ENCODE measurements at places on chromosomes 2 and 18.
A peak's percentile ranks its signal among the peaks of the same experiment; 100 is the strongest.

- DNase-seq, result no peak
Measured at GRCh38 chr2:207231967-207232366, 66.2 kb upstream of the KLF7 start.

- DNase-seq, result no peak
Measured at GRCh38 chr18:36415625-36416024, 118.1 kb downstream of the FHOD3 start.

- no peak for DNase-seq
Measured at GRCh38 chr2:220263300-220263699, 635.9 kb downstream of the SLC4A3 start.

GRCh38 chr2:218216674-218217359 is at the start of gene ARPC2:
Gene ARPC2, plus strand, starts transcription at chr2:218217189. Its CDS starts 282 bp downstream, at chr2:218217471.
- DNase-seq, result peak; percentile 94

GRCh38 chr2:73070643-73071359 is 711 bp downstream of the SFXN5 start:
- peak; percentile 49 for DNase-seq

- DNase-seq, result no peak
Measured at GRCh38 chr2:110813896-110814295, 81.5 kb downstream of the ACOXL start.

- DNase-seq, result no peak
Measured at GRCh38 chr2:233445152-233445830, 91.0 kb downstream of the DGKD start.

DNA sequence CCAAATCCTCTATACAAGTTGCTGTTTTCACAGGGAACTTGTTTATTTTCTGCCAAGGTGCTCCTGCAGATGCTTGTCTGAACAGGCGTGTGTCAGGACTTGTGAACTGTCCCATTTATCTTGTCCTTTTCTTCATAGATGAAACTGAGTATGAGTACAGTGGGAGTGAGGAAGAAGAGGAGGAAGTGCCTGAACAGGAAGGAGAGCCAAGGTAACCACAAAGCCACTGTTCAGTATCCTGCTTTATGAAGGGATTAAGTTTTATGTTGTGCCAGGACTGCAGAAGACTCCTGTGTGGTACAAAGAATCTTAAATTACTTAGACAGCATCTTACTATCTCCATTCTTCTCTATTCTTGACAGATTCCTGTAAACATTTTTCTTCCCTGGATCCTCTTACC is 145.0 kb downstream of the MAP4K4 start:
- no peak for DNase-seq

- no peak for DNase-seq
Measured at GRCh38 chr18:5463831-5464230, 80.0 kb downstream of the EPB41L3 start.

GRCh38 chr18:58615140-58616132 is 13.5 kb downstream of the ALPK2 start:
- DNase-seq, result peak; percentile 34

- no peak for DNase-seq
Measured at GRCh38 chr18:29154196-29154757, 977.3 kb upstream of the CDH2 start.

- no peak for DNase-seq
Measured at GRCh38 chr2:68789603-68790002, 55.0 kb downstream of the ARHGAP25 start.

GRCh38 chr2:73022024-73022568 is 49.4 kb downstream of the SFXN5 start:
- no peak for DNase-seq

GRCh38 chr2:75076088-75076487 is 117.6 kb downstream of the POLE4 start:
- DNase-seq, result no peak

DNA sequence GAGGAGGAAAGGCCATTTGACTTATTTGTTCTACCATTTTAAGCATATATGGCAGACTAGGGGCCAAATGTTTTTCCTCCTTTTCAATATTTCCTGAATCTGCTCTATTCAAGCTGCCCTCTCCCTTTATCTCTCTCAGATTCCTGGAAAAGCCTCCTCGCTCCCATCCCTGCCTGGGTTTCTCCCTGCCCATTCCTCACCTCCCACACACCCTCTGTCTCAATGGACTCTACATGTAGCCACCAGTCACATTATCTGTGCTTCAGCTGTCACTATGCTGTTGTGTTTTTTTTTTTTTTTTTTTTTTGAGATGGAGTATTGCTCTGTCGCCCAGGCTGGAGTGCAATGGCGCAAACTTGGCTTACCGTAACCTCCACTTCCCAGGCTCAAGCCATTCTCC is 22.9 kb downstream of the TYMS start:
- no peak for DNase-seq

- no peak for DNase-seq
Measured at GRCh38 chr2:171402906-171403580, 30.7 kb downstream of the METTL8 start.

GRCh38 chr2:230843132-230843531 is 21.6 kb upstream of the ITM2C start:
- DNase-seq, result no peak

- no peak for DNase-seq
Measured at GRCh38 chr18:44916429-44917207, 235.9 kb downstream of the SETBP1 start.

Data from stimulated activated CD8-positive, alpha-beta memory T cell treated with anti-CD3 and anti-CD28 coated beads, Interleukin-2, amount 100 ng/mL, for 48 hours (primary cell).